ENCODE measurements at places on chromosomes 2 and 18.

GRCh38 chr18:37551249-37551648, 14.3 kb downstream of the CELF4 start:
- no peak for DNase-seq

DNA sequence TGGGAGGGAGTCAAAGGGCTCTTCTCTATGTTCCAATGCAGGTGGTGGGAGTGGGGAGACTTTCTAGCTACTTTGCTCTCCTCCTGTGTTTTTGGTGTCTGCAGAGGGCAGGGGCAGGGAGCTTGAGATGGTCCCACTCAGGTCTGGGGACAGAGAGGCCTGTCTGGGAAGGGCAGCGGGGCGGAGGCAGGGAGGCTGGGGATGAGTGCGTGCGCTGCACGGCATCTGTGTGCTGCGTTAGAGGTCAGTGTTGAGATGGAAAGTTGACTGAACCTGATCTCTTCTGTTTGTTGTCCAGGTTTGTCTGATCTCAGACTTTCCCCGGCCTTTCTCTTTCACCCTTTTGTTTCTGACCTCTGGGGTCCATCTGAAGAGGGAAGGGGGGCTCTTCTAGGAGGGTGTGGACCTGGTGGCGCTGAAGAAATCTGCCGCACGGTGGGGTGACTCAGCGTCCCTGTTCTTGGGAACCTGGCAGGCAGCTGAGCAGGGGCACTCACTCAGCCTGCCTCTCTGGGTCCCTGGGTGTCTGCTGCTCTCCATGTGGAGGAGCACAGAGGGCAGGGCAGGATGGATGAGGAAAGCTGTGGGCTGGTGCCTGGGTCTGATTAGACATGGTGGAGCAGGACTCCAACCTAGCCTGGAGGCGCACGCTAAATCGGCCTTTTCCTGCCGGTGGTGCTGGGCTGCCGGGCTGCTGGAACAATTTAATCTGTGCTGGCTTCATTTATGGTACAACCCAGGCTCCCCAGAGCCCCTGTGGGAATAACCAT, 24.1 kb downstream of the IGFBP2 start:
- DNase-seq = no peak

- DNase-seq = no peak
Measured at GRCh38 chr18:75183524-75183923, 25.4 kb downstream of the PTGR3 start.

- DNase-seq = no peak
Measured at GRCh38 chr18:63858456-63858855, 29.0 kb upstream of the SERPINB2 start.

DNA sequence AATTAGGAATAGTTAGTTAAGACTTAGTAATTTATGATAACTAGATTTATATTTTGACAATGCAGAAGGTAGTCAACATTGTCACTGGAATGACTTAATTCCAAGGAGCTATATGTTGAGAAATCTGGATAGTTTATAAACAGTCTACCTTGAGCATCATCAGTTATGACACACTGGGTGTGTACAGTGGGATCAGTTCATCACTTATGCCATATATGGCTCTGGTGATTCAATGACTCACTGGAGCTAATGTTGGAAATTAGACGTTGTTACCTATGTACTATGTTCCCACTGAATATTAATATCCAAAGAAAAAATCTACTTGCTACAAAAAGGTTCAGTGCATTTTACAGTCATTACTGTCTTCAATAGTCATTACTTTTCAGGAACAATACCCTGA, 34.0 kb upstream of the ITPRID2 start:
- DNase-seq = no peak

DNA sequence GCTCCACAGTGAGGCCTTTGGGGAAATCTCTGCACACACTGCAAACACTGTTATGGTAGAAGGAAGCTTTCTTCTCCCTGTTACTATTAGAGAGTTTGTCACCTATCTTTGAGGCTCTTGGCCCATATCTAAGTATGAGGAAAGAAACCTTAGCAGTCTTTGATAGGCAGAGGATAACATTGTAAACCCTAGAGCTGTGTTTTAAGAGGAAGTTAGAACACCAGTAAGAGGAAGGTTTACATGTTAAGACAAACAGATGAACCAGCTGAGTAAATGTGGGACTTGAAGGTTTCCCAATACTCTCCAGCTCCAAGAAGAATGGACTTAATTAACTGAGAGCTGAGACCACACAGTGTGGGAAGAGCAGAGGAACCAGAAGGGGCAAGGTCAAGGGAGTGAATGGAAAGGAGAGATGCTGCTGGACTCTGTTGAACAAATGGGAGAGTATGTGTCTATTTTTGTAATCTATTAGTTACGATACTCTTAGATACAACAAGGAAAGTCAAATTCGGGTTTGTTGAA, 257.0 kb downstream of the DPP10 start:
- no peak for DNase-seq

DNA sequence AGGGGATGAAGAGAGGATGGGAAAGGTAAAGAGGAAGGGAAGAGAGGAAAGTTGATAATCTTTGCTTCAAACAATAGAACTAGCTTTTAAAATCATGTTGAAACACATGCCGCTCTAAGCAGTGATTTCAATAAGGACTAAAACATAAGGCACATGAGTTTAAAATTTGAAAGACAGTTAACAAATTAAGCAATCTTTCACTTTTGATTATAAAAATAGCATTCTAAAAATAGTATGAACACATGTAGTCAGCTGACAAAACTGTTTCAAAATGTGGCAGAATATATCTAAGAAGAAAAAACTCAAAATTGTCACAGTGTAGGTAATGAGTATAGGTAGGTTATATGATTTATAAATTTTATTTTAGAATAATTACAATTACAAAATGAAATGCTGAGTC, 25.3 kb downstream of the PSME4 start:
- no peak for DNase-seq

DNA sequence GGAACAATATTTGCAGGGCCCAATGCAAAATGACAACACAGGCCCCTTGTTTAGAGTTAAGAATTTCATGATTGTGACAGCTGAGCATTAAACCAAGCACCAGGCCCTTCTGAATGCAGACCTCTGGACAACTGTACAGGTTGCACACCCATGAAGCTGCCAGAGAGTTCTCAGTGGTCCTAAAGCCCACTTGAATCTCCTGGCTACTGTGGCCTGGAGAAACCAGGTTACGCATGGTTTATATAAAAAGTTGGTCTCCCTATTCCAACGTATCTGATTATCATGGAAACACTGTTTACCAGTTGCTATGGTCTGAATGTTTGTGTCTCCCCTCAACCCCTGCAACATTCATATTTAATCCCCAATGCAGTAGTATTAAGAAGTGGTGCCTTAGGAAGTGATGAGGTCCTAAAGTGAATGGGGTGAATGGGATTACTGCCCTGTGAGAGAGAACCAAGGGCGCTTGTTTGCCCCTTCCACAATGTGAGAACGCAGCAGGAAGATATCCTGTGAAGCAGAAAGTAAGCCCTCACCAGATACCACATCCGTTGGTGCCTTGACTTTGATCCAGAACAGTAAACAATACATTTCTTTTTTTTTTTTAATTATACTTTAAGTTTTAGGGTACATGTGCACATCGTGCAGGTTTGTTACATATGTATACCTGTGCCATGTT, 48.0 kb upstream of the ANXA4 start:
- peak; percentile 26 for DNase-seq

GRCh38 chr2:101501443-101501842, 26.5 kb upstream of the RFX8 start:
- DNase-seq = no peak

- peak; percentile 79 for DNase-seq
Measured at GRCh38 chr2:234135750-234136221, 85.3 kb downstream of the SPP2 start.

DNA sequence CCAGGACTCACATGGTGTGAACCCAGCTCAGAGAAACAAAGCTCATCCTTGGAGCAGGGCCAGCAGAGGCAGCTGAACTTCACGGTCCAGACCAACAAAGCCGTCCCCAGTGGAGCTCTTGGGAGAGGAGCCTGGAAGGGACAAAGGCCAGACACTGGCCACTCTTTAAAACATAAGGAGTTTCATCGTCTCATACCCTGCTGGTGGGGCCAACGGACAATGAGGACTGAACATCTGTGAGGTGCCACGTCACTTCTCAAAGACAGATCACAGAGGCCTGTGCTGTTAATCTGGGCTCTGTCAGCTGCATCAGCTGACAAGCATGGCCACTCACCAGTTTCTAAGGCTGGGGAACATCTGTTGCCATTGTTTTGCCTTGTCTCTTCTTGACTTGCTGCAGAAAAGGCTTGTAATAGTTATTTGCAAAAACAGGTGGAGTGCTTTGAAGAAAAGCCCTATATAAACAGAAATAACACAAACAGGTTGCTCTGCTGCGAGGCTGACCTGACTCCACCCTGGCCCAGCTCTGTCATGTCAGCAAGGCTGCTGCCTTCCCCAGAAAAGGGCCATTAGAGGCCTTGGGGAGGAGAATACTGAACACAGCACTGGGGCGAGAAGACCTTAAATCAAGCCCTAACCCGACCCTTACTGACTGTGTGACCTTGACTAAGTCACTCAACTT, 68.1 kb upstream of the DAPL1 start:
- no peak for DNase-seq

- DNase-seq = no peak
Measured at GRCh38 chr2:79861059-79861374, 348.2 kb downstream of the CTNNA2 start.

GRCh38 chr2:95059656-95060370, 34.3 kb downstream of the MAL start:
- no peak for DNase-seq

- DNase-seq = no peak
Measured at GRCh38 chr2:182589121-182589520, 126.9 kb upstream of the DNAJC10 start.

DNA sequence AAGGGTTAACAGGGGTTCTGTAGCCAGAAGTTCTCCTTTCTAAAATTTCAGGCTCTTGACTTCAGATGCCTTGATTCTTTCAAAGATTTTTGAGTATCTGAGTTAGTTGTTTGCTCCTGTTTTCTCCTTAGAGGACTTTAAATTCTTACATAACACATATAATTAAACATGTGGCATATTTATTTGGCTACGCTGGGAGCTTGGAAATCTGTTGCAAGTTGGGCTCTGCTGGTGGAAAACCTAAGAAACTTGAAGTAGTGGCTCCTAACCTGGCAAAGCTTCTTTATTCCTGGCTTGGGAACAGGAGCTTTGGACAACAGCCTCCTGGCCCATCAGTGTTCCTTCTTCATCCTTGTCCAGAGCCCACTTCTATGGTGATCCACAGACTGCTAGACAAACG, 72.6 kb downstream of the VIT start:
- no peak for DNase-seq

DNA sequence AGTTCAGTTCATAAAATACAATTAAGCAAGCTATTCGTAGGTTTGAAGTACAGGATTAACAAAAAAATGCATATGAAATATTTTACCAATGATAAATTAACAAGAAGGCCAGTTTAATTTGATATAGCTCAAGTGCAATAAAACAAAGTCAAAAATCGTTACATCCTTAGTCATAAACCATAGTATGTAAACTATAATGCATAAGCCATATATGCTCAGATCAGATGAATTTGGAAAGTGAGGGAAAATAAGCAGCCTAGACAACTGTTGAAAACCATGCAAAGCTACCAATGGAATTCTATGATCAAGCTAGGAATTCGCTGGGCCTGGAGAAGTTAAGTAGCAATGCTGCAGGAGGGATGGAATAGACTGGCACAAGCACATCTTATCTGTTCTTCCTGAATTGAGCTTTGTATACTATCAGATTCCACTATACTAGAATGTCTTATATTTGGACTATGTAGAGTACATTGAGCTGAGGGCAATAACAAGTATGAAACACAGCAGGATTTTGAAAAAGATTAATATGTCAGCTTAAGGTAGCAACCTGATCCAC, 682.0 kb downstream of the IRS1 start:
- no peak for DNase-seq

DNA sequence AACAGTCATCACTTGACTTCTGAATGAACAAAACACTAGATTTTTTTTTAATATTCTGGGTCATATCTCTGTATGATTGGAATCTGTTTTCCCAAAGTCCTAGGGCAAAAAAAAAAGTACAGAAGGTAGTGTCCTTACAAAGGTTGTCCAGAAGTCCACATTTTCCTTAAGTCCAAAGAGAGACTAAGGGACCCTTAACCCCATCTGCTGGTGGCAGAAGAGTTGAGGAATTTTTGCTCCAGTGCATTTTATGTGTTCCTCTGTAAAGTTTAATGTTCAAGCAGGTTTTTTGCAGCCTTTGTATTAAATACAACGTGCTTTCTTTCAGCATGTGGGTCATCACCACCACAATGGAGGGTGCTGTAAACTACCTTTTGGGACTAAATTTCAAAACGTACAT, 215.9 kb downstream of the SP3 start:
- no peak for DNase-seq

DNA sequence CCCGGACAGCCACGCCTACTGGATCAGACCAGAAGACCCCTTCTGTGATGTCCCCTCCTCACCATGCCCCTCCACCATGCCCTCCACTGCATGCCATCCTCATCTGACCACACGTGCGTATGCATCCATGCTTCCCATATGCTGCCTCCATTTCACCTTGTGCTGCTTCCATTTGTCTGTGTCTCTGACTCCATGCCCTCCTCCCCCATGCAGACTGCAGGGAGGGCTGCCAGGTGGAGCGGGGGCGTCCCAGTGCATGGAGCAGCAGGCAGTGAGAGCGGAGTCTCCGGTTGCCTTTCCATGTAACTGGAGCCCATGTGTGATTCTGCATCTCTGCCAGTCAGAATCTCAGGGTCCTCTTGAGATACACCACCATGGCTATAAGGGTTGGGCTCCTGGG, 52.6 kb downstream of the COA5 start:
- DNase-seq = no peak

GRCh38 chr18:70576276-70577022, 287.6 kb downstream of the SOCS6 start:
- no peak for DNase-seq

DNA sequence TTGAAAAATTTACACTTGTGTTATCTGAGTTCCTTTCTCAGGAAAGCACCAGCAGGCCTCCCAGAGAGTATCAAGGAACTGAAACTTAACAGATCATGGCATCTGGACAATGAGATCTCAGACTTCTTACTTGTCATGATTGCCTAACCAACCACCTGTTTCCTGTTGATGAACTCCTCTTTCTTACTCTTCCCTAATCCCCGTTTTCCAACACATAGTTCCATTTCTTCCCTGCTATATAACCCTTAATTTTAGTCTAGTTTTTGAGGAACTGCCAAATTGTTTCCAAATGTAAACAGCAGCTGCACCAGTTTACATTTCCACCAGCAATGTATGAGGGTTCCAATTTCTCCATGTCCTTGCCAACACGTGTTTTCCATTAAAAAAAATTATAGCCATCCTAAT, 6.1 kb upstream of the FAM171B start:
- no peak for DNase-seq

GRCh38 chr2:3585261-3586109, 9.4 kb upstream of the COLEC11 start:
- no peak for DNase-seq

GRCh38 chr2:64766841-64767669, 113.3 kb upstream of the SERTAD2 start:
- no peak for DNase-seq
